Gastrocnemius medialis (tissue), 4 donors: ENCODE measurements at places on chromosomes 16 and 17.

GRCh38 chr16:78505544-78506366, 406.3 kb downstream of the WWOX start:
- DNase-seq = peak; percentile 60

GRCh38 chr17:2954898-2955445, 108.4 kb downstream of the OR1D5 start:
- no peak for DNase-seq

GRCh38 chr16:3971261-3971660, 90.7 kb upstream of the CREBBP start:
- no peak for DNase-seq

- DNase-seq = no peak
These were observed 8.1 kb downstream of the CLTC start for GRCh38 chr17:59627770-59628171.

DNA sequence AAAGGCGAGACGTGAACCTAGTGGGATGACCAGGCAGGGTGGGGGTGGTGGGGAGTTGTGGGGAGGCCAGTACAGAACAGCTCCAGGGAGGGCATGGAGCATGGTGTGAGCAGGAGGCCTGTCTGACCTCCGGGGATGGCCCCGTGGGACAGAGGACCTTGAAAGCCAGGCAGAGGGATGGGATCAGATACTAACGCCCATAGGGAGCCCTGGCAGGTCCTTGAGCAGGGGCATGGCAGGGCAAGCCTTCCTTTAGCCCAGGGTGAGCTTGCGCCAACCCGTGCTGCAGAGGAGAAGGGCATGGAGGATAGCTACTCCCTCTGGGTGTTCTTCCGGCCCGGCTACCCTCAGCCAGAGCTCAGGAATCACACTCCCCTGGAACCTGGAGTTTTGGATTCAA, 35.3 kb downstream of the TMEM235 start:
- no peak for DNase-seq

- no peak for DNase-seq
These were observed 498 bp upstream of the PLEKHG4 start for GRCh38 chr16:67278773-67279295.

GRCh38 chr17:45958994-45959665, 39.9 kb upstream of the STH start:
- DNase-seq = no peak

GRCh38 chr17:8126491-8127066, 2.7 kb upstream of the HES7 start:
- no peak for DNase-seq

DNA sequence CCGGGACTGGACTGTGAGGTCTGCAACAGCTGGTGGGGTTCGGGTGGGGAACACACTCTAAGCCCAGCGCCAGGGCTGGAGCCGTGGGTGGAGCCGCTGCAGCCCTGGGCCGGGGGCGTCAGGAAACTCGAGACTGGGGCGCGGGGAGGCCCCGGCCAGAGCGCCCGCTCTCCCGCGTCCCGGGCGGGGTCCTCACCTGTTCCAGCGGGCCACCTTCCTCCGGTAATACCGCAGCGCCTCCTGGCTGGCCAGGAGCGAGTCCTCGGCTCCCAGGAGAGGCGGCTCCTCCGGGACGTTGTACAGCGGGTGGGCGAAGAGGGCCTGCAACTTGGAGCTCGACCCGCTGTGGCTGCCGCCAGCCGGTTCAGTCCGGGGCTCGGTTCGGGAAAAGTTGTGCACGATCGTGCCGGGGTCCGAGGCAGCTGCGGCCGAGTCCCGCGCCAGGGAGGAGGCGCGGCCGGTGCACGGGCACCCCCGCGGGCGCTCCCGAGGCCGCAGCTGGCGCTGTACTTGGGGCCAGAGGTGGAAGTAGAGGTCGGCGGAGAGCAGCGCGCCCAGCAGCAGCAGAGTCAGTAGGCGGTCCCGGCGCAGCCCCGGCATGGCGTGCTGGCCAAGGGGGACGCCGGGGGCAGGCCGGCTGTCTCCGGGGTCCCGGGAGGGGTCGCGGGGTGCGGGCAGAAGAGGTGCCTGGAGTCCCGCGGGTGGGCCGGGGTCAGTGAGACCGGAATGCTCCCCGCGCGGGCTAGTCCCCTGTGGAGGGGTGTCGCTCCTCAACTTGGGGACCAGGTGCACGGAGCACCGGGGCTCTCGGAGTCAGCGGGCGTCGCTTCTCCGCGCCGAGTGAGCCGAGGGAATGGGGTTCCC, 868 bp downstream of the FAM20A start:
- DNase-seq = peak; percentile 14

DNA sequence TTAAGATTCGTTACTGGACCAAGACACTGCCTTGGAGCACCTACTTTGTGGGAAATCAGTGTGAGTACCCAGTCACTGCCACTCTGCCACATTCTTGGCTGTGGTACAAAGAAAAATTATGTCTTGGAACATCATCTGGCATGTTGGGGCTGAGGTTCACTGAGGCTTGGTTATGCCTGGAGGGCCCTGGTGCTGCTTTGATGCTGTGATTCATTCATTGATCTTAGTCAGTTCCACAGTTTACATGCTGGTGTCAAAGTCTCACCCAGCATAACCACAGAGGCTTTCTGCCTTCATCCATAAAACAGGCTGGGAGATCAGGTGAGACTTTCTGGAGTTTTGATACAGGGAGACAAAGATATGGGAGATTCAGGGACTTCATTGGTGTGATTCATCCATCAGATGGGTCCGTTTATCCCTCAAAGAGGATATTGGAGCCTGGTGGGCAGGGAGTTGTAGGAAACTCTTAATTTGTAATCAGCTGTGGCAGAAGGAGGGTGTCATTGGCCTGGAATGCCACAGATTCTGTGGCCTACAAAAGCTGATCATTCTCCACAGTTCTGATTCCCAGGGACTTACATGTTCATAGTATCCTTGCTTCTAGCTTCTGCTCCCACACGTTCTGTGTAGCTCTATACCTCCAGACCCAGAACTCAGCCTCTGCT, 322.5 kb downstream of the PMP22 start:
- no peak for DNase-seq

GRCh38 chr17:21001111-21001812, 41.5 kb downstream of the USP22 start:
- DNase-seq = peak; percentile 41

GRCh38 chr16:57017251-57017650, 27.9 kb downstream of the NLRC5 start:
- no peak for DNase-seq

GRCh38 chr17:34837876-34838478, 123.3 kb downstream of the CCT6B start:
- no peak for DNase-seq

GRCh38 chr16:2919511-2920255, 8.0 kb downstream of the FLYWCH1 start:
- peak; percentile 70 for DNase-seq

GRCh38 chr16:4775005-4775404, 8.0 kb upstream of the ZNF500 start:
- no peak for DNase-seq
